AG09319 (cell line): ENCODE measurements at places on chromosomes 2 and 18.

GRCh38 chr2:100104718-100105677 lies 37.4 kb downstream of the AFF3 start:
- no peak for DNase-seq

DNA sequence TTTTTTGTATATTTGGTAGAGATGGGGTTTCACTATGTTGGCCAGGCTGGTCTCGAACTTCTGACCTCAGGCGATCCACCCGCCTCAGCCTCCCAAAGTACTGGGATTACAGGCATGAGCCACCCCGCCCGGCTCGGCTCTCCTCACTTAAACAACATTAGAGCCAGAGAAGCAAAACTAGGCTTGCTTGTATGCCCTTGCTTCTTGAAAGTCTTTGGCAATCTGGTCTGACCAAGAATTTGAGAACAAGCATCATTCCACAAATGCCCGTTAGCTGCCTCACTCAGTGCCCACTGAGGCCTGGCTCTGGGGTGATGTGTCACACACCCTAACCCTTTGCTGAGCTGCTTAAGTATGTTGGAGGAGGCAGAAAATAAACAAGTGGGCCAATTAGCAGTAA lies 33.5 kb downstream of the SOWAHC start:
- peak; percentile 15 for DNase-seq

- no peak for DNase-seq
These were observed 281.4 kb upstream of the ZNF804A start for GRCh38 chr2:184316921-184317320.

GRCh38 chr2:26668041-26668440 lies 24.5 kb upstream of the KCNK3 start:
- no peak for DNase-seq

- no peak for DNase-seq
These were observed 1.6 kb downstream of the IRS1 start for GRCh38 chr2:226797989-226798421.

DNA sequence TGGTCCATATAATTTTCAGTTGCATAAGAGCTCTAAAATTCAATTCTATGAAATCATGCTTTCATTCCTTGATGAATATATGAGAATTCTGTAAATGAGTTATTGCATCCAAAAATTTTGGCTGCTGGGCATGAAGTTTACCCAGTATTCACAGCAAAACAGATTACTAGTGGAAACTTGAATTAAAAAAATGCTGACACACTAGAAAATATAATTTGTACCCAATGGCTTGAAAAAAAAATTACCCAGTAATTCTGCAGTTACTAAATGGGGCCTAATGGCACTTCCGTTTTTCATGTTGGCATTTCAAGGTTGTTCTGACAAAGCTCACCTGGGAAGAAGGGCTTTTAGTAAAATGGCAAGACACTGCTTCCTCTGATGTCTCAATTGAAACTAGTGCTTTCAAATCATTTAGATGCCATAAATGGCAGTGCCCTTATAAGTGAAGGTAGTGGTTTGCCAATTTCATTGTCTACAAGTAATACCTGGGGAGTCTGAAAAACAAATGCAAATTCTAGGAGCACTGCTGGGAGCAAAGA lies 343.6 kb downstream of the TDRD15 start:
- DNase-seq: no peak

GRCh38 chr18:44258086-44258485 lies 422.6 kb upstream of the SETBP1 start:
- DNase-seq: no peak

- DNase-seq: no peak
These were observed 82.8 kb downstream of the QPCT start for GRCh38 chr2:37427241-37427640.

GRCh38 chr2:68992933-68993332 lies 18.5 kb downstream of the GKN1 start:
- DNase-seq: no peak

DNA sequence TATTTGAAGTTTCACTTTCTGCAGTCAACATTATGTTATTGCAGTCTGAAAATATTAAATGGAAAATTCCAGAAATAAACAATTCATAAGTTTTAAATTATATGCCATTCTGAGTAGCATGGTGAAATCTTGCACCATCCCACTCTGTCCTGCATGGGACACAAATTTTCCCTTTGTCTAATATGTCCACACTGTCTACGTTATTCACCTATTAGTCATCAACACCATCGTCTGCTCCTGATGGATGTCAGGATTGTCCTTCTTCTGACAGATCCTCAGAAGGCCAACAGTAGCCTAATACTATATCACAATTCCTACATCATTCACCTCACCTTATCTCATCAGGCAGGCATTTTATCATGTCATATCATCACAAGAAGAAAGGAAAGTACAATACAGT lies 163.1 kb downstream of the TXNL1 start:
- DNase-seq: no peak

- no peak for DNase-seq
These were observed 5.2 kb downstream of the CD207 start for GRCh38 chr2:70830366-70830765.

DNA sequence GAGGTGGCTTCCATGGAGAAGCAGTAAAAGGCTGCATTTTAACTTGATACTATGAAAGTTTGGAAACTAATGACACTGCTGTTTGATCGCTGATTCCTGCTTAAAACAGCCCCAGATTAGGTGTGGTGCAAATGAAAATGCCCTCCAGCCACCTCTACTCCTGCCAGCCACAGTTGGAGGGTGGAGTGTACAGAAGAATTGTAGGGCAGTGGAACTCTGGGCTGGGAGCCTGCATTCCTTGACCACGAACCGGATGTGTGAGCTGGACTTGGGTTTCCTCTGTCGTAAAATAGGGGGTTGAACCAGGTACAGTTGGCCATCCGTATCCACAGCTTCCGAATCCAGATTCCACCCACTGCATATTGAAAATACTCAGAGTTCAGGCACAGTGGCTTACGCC lies 84.6 kb upstream of the RFX8 start:
- no peak for DNase-seq

DNA sequence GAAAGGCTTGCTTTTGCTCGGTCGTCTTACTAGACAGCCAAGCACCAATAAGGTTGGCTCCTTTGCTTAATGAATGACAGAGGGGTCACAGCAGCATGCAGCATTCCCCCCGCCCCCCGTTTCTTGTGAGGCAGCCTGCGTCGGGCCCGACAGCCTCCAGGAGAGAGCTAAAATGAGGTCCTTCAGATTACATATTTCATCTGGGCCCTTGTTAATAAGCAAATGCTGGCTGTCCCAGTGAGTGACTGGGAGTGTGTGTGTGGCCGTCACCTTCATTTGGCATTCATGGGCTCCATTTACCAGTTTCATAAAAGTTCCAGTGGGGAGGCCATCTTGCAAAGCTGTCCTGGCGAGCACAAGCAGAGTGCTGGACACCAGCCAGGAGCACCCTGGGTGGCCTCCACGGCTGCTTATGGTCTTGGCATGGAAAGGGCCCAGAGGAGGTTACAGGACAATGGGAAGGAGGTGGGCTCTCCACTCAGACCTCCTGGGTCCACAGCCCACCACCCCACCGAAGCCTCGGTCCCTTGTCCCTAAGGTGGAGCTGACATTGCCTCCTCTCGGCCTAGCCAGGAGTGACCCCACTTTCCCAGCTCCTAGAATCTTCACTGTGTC lies 37.2 kb downstream of the ODC1 start:
- DNase-seq: no peak

GRCh38 chr2:237290261-237290660 lies 123.7 kb downstream of the COL6A3 start:
- DNase-seq: no peak

DNA sequence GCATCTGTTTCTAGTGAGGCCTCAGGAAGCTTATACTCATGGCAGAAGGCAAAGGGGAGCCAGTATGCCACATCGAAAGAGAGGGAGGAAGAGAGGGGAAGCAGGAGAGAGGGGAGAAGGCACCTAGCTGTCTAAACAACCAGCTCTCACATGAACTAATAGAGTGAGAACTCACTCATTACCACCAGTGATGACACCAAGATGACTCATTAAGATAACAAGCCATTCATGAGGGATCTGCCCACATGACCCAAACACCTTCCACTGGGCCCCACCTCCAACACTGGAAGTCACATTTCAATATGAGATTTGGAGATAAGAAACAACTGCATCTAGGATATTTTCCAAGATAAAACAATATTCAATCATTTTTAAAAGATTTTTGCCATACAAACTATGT lies 753.9 kb upstream of the ZEB2 start:
- no peak for DNase-seq

DNA sequence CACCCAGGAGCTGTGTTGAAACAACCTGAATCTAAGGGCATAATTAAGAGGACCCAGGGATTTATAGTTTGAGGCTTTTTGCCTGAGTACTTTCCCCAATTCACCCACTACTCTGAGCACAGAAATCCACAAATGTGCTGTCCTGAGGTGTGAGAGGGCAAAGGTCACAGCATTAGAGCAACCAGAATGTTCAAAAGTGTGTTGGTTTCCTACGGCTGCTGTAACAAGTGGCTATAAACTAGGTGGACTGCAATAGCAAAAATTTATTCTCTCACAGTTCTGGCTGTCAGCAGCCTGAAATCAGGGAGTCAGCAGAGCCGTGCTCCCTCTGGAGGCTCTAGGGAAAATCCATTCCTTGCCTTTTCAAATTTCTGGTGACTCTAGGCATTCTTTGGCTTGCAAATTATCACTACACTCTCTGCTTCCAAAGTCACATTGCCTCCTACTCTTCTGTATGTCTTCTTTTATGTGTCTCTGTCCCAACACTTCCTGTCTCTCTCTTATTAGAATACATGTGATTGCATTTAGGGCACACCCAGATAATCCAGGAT lies 91.4 kb upstream of the TACR1 start:
- DNase-seq: no peak

GRCh38 chr2:201883606-201884369 lies 77.5 kb downstream of the CDK15 start:
- DNase-seq: no peak

DNA sequence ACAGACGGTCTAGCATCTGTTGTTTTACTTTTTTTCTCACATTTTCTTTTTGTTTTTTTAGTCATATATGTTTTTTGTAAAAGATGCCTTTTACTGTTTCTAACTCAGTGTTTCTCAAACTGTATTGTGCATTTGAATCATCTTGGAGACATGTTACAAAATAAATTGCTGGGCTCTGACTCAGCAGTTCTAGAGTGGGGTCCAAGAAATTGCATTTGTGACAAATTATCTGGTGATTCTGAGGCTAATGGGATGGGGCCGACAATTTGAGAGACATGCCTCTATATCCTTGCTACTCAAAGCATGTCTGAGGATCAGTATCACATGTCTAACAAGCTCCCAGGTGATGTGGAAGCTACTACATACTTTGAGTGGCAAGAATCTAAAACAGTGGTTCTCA lies 478.8 kb downstream of the PLCL1 start:
- DNase-seq: no peak

DNA sequence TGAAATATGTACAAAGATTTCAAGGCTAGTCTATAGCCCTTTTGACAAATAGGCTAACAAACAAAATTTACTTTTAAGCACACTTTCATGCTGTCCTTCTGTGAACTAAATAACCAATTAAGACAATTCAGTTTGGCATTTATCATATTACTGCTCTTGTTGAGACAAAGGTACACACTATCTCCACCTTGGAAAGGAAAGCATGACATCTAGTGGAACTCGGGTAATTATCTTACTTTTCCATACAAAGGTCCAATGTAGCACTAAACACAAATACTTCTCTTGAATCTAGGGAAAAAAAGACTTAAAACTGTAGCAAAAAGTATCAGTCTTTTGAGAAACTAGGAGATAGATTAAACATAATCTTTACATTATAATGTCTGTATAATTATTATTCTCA lies 125.0 kb upstream of the CD226 start:
- peak; percentile 3 for DNase-seq

DNA sequence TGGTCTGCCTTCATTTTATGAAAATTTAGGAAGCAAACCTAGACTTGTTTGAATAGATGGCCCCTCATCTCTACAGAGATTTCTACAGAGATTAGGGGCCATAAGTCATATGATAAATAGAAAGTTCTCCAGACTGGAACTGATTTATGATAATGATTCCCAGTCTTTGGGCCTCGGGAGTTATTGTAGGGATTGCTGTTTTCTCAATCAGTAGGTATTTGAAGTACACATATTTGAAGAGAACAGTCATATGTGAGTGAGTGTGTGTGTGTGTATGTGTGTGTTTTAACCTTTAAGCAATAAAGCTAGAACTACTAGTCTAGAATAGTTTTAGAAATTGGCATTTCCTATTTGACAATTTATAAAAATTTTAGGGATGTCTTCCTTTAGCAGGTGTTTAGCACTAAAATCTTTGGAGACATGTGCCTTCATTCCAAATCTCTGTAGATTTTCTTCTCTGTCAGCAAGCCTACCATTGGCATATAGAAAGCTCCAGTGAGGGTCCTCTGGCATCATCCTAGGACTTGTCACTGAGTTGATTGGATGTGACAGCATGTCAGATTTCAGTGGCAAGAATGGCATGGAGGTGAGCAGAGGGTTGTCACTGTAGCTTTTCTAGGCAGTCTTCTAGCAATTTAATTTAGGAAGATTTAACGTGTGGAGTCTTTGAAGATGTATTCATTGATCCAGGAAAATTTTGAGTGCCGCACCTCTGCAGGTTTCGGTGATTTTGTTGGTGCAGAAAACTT lies 71.2 kb downstream of the MYO1B start:
- no peak for DNase-seq

- DNase-seq: no peak
These were observed 29.4 kb upstream of the ASNSD1 start for GRCh38 chr2:189631849-189632248.

GRCh38 chr2:205995260-205995659 lies 90.7 kb downstream of the INO80D start:
- DNase-seq: no peak

DNA sequence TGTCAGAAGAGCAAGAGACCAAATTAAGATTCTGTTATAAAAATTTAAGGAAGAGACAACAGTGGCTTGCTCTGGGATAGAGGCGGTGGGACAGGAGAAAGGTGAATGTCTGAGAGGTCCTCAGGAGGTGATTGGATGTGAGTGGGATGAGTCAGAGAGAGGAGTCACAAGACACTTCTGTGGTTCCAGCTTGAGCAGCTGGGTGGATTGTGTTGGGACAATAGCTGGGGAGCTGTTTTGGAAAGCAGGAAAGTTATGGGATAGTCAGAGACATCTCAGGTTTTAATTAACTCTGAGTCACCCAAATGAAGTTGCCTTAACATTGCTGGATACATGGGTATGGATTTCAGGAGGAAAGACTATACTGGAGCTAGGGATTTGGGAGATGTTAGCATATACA lies 218.0 kb upstream of the TRIB2 start:
- DNase-seq: no peak
